Kidney glomerular epithelial cell (primary cell): ENCODE measurements at places on chromosomes 11 and 22.

DNA sequence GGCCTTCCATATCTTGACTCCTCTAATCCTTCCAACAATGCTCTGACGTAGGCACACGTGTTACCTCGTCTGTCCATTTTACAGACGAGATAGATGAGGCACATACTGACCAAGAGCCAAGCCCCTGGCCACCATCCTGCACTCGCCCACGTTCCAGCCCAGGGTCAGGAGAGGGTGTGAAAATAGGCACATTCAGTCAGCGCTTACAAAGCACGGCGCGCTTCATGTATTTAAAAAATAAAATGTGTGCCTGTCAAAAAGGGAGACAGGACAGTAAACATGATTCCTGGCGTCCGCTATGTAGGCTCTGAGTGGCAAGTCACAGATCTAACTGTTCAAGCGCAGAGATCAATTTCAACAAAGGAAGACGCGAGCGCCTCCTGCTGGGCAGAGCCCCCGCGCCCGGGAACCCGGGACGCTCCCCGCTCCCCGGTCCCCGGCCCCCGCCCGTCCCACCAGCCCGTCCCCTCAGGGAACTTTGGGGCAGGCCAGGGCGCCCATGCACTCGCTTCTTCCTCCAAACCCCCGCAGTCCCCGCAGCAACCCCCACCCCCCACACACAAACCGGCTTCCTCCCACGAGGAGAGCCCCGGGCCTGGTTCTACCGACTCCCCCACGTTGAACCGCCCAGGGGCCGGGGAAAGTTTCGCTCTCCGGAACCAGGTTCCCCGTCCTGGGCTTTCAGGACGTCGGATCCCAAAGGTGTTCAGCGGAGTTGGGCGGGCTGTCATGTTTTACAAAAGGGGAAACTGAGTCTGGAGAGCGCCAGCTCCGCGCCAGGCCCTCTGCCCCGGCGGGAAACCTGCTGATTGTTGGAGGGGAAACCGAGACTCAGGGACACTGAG, 10.4 kb upstream of the C1QTNF6 start:
- DNase-seq, result peak; percentile 53

DNA sequence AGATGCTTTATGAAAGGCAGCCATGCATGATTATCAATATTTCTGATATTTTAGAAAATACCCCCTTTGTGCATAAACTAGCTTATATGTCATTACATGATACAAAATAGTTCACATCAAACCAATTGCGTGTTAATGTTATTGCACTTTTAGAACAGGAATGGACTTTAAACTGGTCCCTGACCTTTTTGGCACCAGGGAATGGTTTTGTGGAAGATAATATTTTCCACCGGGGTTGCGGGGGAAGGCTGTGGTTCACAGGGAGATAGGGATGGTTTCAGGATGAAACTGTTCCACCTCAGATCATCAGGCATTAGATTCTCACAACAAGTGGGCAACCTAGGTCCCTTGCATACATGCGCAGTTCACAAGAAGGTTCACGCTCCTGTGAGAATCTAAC, 16.5 kb upstream of the LGR4 start:
- DNase-seq, result no peak

DNA sequence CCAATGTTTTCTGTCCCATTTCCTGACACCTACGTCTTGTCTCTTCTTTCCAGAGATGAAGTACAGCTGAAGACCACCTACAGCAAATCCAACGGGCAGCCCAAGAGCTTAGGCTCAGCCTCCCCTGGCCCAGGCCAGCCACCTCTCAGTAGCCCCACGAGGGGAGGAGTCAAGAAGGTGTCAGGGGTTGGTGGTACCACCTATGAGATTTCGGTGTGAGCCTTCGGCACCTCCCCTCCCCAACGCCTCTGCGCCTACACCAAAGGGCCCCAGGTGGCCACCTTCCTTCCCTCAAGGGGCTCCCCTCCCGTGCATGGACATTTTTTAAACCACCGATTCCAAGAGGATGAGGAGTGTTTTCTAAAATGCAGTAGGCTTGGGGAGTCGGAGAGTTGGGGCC, 12.2 kb downstream of the MED19 start:
- no peak for DNase-seq

GRCh38 chr11:40354121-40354520, 1105.3 kb downstream of the LRRC4C start:
- DNase-seq, result no peak

GRCh38 chr11:17563231-17563646, 16.2 kb downstream of the OTOG start:
- DNase-seq, result no peak

DNA sequence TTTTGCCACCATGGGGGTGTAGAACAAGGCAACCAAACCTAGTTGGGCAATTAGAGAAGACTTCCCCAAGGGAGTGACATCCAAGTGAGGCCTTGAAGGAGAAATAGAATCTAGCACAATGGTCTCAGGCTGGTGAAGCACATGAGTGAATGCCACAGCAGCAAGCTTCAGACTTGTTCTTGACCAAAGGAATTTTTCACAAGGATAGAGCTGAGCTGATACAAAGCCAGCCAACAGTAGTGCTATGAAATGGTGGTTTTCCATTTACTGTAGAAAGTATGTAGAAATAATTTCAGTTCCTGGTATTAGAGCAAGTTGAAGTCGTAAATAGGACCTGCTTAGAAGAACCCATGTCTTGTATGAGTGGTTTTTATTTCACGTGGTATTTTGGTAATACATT, 148.3 kb upstream of the RASSF10 start:
- no peak for DNase-seq

- peak; percentile 32 for DNase-seq
These were observed 50.8 kb downstream of the FBLN1 start for GRCh38 chr22:45553351-45554039.

DNA sequence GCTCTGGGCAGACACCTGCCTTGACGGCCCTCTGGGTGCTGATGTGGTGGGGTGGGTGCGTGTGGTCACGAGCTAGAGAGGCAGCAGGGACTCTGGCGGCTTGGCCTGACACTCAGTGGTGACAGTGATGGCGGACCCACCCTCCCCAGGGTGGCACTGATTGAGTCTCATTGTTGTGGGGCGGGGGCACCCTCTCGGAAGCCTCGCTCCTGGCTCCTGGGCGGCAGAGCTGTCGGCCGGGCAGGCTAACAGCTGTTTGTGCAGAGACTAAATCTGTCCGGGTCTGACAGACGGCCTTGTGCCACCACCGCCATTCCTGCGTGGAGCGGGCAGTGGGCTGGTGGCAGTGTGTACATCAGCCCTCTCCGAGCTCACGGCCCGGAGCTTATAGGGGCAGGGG, 15.6 kb downstream of the FLRT1 start:
- no peak for DNase-seq

- DNase-seq, result no peak
These were observed 269.3 kb upstream of the ANO3 start for GRCh38 chr11:26062660-26063059.

DNA sequence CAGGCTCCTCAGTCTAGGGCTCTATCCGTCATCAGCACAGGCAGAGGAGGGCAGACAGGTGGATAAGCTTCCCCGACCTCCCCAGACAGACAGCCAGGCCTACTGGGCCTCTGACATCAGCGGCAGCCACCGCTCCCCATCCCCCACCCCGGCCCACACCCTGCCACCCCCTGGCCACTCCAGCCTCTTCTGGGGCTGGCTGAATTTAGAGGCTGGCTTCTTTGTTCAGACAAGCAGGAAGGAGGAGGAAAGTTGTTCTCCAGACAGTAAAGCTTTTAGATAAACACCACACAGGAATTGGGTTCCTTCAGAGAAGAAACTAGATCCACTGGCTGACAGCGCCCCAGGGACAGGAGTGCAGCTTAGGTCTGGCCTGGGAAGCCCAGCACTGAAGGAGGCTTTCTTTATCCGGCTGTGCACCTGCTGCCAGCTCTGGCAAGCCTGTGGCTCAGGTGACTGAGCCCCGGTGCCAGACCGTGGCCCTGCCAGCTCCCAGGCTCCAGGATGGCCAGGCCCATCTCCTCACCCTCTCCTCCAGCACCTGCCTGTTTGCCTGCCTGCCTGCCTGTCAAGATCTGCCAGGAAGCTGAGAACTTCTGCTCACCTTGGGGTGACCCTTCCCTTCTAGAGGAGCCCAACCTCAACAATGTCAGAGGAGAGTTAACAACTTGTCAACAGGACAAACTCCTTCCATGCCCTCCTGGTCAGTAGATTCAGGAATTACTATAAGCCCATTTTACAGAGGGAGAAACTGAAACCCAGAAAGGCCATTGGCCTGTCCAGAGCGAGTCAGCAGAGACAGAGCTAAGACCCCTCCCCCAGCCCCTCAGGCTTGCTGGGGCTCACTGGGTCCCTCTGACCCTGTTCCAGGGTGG, 44.0 kb upstream of the KLHL35 start:
- no peak for DNase-seq

- DNase-seq, result no peak
These were observed 27.9 kb downstream of the ZNRF3 start for GRCh38 chr22:28911304-28911690.

GRCh38 chr11:76026281-76026680, 180.0 kb downstream of the WNT11 start:
- no peak for DNase-seq

- DNase-seq, result no peak
These were observed 428 bp downstream of the CDKN1C start for GRCh38 chr11:2885017-2885677.

- DNase-seq, result peak; percentile 21
These were observed 51.0 kb downstream of the MTNR1B start for GRCh38 chr11:93020248-93021046.

DNA sequence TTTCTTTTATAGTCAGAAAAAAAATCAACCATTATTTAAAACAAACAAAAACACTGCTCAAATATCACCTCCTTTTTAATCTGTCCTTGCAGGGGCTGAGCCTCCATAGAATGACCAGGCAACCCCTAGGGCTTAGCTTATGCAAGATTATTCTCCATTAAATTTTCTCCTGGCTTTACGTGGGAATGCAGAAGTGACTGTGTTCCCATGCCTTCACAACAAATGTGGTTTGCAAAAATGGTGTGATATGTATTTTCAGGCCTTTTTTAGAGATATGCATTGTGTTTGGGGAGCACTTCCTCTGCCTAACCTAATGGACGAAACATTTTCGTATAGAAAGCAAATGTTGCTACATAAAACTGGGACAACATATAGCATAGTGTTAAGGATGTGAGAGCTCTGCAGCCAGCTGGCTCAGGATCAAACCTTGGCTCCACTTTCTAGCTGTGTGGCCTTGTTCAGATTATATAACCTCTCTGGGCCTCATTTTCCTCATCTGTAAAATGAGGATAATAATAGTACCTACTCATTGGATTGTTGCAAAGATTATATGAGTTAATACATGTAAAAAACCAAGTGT, 82.6 kb downstream of the PARVA start:
- no peak for DNase-seq

DNA sequence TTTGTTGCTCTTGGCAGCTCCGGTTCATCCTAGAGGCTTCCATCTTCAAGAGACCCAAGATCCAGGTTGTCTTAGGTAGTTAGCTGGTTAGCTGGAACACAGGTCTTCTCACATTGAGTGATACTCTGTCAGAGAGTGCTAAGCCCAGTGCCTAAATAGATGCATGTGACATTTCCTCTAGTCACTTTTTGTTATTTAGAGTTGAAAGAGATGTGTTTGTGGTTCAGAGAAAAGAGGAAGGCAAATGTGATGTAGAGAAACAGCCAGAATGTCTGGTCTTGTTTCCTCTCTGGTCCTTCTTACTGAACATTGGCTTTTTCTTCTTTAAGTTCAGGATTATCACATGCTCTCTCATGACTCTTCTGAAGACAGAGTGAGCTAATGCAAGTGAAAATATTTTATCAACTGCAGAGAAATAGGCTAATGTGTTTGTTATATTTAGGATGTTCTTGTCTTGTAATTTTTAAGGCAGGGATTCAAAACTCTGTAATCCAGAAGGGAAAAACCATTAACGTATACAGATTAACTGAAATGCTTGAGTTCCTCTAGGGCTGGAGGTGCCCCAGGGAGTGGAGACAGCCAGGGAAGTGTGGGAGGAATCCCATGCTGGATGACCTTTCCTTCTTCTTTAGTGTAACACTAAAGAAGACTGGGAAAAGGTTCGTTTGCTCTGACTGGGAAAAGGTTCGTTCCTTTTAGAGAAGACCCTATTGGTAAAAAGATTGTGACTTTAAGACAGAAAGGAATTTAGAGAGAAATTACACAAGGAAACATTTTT, 75.4 kb downstream of the SWAP70 start:
- no peak for DNase-seq

DNA sequence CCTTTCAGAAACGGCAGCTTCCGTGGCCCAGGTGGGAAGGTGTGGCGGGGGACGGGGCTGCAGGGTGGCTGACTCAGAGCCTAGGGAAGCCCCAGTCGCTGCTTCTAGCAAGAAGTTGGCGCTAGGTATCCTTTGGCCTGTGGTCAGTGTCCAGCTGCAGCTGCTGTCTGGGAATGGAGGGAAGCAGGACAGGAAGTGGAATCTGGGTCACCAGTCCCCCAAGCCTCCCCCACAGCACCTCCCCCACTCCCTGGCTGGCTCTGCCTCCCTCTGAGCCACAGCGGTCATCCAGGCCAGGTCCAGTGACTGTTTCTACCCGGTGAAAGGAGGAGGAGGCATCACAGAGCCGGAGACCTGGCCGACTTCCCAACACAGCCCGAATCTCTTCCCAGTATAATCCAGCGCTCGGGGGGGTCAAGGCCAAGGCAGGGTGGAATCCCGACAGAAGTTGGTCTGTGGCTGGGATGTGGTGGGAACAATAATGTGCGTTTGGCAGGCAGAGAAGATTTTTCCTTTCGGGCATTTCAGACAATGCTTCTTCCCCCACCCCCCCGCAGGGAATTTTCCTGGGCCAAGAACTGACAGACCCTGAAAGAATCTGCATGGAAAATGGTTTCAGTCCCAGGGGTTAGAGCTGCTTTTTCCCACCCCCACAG, 45.1 kb downstream of the C11orf96 start:
- DNase-seq, result peak; percentile 80

DNA sequence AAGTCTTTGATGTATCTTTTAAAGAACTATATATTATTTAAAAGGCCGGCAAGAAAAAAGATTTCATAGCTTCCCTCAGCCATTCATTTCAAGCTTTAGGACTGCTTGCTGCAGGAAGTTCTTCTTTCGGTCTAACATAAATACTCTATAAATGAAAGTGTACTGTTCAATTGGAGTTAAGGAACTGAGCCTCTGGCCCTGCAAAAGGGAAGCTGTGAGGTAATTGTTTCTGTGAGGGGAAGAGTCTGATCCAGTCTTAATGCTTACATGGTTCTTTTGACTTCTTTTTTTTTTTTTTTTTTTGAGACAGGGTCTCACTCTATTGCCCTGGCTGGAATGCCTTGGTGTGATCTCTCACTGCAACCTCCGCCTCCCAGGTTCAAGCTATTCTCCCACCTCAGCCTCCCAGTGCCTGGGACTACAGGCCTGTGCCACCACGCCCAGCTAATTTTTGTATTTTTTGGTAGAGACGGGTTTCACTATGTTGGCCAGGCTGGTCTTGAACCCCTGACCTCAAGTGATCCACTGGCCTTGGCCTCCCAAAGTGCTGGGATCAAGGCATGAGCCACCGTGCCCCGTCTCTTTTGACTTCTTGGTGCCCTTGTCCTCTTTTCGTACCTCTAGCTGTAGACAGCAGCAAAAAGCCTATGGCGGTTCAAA, 4.7 kb upstream of the TRIM29 start:
- DNase-seq, result no peak
